EL (cell line): ENCODE measurements at places on chromosomes 1 and 21.

- no peak for DNase-seq
Measured at GRCh38 chr1:156923670-156924477, 3.4 kb downstream of the LRRC71 start.

GRCh38 chr1:6414881-6415626 lies 4.7 kb downstream of the HES2 start:
- DNase-seq = no peak

DNA sequence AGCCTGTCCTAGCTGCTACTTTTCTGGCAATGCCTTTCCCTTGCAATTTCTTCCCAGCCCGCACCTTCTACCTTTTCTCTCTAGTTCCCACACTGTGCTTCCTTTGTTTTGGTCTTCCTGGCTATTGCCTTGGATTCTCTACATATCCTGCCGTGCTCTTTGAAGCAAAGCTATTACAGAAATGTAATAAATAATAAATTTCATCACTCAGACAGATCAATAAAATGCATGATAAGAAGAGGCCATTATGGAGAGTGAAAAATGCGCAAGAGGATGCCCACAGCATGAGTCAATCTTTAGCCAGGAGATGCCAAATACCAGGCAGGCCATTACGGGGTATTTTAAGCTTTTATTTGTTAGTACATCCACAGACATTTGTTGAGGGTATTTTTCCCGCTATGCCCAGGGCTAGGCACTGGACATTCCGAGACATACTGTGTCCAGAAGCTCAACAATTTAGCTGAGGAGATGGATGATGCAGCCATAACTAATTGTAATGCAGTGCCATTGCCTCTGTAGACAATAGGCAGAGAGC lies 163.6 kb downstream of the ST6GALNAC3 start:
- DNase-seq = peak; percentile 53

DNA sequence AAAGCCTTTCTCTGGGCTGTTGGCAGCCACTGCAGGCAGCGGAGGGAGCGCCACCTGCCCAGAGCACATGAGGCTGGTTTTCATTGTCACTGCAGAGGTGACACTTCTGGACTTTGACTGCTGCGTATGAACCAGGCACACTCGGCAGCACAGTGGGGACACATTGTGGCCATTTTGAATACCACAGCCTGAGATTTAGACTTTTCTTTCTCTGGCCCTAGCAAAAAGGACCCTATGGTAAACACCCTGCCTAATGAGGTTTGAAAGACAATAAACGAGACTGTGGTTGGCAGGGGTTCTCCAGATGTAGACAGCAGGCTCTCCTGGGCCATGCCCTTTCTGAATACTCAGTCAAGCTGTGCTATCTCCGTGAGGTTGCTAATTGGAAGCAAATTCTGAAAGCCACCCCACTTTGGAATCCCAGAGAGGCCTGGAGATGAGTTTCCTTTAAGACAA lies 12.0 kb upstream of the KCNE2 start:
- DNase-seq = peak; percentile 31

DNA sequence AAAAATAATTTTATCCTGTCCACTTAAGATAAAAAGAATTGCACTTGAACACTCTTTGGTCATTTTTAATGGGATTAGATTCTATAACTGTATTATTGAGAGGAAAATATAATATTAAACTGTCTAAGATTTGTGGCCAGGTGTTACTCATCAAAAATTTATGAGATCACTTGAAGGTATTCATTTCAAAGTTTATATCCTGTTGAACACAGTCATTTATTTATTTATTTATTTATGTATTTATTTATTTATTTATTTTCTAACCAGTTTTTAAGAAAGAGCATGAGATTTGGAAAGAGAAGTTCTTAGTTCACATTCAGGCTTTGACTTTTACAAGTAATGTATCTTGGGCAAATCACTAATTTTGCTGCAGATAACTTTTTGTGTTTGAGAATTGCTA lies 692.7 kb downstream of the LTN1 start:
- DNase-seq = no peak

DNA sequence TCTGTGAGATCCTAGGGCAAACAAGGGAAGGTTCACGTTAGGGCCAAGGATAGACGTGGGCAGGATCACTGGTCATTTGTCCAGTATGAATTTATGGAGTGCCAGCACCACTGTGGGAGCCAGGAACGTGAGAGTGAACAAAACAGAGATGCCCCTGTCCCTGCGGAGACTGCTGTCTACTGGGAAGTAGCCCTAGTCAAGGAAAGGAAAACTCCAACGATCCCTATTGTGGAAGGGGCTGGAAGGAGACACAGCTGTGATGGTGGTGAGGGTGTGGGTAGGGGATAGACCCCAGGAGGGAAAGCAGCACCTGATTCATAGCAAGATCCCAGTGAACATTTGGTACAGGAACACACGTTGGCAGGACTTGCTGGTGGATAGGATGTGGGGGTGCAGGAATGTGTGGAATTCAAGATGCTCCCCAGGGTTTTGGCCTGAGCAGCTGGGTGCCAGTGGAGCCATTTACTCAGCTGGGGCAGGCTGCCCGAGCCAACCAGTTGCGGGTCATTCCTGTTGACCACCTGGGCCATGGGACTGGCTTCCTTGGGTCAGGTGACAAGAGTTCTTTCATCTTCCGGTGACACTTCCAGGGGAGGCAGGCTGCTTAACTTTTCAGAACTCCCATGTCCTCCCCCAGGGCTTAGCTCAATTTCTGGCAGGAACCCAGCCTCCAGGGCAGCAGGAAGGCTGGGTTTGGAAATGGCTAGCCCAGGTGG lies 1.2 kb upstream of the ATP13A2 start:
- DNase-seq = peak; percentile 76

GRCh38 chr1:66244429-66244828 lies 289.5 kb upstream of the SGIP1 start:
- DNase-seq = peak; percentile 62

DNA sequence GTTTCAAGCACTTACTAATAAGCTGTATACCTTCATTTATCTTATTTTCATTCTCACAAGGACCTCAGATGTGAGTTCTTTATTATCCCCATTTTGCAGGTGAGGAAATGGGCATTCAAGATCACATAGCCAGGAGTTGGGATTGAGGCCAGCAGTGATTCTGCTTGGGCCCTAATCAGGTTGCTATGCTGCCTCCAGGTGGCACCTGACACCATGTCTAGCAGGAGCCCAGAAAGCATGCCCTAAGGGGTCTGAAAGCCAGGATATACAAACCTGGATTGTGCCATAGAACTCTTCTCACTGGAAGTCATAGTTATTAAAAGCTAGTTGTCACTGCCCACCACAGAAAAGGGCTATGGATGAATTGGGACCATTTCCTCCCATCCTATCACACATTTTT lies 61.1 kb downstream of the FYB2 start:
- peak; percentile 2 for DNase-seq

DNA sequence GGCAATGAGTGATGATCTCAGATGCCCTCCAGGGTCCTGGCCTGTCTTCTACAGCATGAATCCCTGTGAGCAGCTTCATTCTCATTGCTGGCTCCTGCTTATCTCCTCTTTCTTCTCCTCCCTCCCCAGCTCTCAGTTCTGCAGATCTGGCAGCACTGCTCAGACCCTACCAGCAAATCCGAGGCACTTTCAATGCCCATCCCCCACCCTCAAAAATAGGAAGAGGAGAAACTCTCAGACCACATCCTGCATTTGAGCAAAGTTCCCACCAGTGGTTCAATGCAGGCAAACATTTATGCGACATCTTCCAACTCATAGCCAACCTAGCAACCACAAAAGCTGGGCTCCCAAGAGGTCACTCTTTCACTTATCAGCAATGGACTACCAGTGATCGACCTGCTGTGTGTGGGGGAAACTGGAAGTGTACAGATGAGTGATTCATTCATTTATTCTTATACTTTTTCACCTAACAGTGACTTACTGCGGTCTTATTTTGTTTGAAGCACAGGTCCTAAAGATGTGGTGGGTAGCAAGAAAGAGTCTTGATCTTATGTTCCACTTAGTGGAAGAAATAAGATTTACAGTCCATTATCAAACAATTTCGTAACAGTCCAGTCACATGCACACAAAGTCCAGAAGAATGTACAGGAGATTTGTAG lies 5.8 kb upstream of the CHI3L2 start:
- peak; percentile 15 for DNase-seq

- peak; percentile 37 for DNase-seq
Measured at GRCh38 chr1:93015590-93015989, 54.3 kb upstream of the DIPK1A start.

DNA sequence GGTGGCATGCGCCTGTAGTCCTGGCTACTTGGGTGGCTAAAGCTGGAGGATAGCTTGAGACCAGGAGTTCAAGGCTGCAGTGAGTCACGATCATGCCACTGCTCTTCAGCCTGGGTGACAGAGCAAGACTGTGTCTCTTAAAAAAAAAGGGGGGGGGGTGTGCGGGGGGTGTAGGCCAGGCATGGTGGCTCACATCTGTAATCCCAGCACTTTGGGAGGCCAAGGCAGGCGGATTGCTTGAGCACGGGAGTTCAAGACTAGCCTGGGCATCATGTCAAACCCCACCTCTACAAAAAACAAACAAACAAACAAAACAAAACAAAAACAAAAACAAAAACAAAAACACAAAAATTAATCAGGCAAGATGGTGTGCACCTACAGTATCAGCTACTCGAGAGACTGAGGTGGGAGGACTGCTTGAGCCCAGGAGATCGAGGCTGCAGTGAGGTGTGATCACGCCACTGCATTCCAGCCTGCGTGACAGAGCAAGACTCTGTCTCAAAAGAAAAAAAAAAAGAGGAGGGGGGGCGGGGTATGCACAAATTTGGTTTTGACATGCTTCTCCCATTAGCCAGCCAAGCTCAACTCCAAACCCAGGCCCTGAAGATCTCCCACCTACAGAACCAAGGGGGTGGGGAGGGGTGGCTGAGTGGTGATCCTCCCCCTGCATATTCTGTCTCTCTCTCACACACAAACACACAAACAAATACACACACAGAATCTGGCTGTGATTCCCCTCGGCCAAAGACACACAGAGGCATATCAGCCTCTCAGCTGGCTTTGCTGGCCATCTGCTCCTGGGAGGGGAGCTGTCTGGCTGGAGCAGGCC lies 3.1 kb downstream of the PTAFR start:
- DNase-seq = peak; percentile 50

GRCh38 chr1:247064304-247064703 lies 14.3 kb downstream of the ZNF670 start:
- DNase-seq = no peak

DNA sequence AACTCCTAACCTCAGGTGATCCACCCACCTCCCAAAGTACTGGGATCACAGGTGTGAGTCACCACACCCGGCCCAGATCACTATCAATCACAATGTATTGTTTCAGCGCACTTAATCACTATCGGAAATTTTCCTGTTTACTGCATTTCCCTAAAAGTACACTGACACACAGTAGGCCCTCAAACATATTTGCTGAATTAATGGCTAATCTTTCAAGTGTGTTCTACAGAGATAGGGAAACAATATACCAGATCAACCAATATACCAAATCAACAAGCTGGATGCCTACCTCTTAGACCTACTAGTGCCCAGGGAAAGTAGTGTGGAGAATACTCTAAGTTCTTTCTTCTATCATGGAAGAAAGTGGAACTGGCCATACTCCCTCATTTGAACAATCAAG lies 17.1 kb downstream of the UBR4 start:
- DNase-seq = no peak

DNA sequence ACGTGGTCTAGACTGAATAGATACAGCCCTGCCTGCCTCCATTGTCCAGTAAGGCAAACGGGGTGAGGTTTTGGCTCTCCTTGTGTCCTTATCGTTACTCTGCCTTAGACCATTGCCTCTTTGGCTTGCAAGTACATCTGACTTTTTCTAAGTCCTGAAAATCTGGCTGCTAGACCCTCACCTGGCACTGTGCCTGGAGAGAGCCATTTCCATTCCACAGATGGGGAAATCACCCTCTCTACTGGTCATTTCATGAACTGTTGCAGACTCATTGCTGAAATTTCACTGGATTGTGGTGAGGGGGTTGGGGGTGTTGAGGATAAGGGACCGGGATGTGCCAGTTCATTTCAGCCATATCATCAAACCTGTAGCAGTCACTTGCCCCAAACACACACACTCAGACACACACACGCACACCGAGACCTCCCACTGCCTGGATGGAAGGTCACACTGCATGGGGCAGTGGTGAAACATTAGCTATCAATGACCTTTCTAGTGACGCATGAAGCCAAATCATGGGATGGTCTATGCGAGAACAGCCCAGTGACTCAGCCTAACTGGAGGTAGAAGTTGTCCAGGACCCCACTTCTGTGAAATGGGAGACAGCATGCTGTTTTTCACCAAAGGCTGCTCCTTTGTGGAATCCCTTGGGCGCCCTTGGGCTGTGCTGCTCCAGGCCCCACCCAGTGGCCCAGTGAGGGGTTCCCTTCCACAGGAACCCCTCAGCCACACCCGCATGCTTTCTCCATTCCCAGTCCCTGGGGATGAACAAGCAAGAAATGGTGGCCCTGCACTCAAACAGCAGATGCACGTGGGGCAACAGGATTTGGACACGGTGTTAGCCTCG lies 34.9 kb upstream of the VASH2 start:
- DNase-seq = peak; percentile 12

DNA sequence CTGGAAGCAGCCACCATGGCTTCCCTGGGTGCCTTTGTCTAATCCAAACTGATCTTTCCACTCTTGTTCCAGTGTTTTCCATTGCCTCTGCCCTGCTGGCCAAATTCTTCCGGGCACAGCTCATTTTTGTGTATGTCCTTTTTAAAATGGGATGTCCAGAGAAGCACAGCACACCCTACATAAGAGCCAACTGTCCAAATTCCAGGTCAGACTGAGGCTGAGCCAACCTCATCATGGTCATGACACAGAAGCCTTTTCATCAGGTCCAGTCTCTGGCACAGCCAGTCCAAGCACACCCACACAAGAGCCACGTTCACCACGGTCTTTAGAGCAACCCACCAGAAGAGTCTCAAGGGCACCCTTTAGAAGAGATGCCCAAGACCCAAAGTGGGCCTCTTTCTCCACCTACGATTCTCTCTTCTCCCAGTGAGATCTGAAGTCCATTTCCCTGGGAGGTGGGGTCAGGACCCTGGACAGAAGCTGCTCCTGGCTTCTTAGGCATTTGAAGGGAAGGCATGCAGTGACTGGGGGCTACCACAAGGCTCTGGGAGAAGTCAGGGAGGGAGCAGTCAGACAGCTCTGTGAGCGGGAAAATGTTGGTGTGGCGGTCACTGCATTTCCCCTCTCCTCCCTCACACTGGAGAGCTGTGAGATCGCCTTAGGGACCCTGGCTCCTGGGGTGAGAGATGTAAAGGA lies 53.2 kb downstream of the SYT2 start:
- peak; percentile 30 for DNase-seq

DNA sequence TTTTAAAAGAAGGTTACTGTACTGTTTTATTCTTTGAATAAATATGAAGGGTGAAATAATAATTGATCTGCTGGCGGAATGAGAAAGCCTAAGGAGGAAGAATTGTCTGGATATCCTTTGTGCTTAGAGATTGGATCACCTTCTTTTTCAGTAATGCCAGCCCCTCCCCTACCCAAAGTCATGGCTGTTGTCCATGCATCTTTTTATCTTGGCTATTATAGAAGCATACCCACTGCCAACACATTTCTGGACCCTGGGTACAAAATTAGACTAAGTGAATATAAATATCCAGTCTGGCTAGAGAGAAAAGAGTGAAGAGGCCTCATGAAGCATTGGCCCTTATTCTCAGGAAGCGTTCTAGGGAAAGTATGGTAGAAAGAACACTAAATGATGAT lies 28.1 kb downstream of the AK4 start:
- DNase-seq = no peak
